ENCODE measurements at places on chromosomes 1 and 21.

- no peak for DNase-seq
Observed at GRCh38 chr1:54409156-54410142, 3.3 kb upstream of the SSBP3 start.

DNA sequence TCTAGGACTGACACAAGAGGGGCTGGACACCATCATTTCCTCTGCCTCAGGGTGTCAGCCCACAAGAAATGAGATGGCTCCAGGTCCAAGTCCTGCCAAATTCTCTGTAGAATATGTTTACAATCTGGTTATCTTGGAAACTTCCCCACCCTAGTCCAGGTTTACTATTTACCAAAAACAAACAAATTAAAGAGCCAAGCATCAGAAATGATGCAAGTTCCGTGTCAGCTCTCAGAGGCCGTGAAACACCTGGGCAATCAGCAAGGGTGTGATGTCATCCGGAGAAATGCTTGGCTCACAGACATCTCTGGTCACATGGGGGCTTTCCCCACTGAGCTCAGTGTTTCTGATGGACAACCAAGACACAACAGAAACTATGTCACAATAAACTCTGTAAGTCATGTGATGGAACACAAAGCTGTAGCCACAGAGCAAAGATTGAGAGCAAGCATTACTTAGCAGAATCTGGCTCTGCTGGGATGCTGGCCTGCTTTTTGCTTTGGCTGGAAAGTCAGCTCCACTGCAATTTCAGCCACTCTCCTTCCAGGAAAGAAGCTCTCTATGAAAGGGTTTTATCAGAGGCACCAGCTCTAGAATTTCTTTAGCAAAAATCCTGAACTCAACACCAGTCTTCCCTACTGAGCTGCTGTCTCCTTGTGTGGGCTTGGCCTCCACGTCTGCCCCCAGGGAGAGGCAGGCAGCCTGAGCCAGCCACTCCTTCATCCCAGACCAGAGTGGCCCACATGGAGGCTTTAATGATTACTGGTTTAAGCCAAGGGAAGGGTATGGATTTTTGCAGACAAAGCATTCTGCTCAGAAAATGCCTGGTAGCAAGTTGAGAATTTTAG, 55.9 kb downstream of the NENF start:
- no peak for DNase-seq

DNA sequence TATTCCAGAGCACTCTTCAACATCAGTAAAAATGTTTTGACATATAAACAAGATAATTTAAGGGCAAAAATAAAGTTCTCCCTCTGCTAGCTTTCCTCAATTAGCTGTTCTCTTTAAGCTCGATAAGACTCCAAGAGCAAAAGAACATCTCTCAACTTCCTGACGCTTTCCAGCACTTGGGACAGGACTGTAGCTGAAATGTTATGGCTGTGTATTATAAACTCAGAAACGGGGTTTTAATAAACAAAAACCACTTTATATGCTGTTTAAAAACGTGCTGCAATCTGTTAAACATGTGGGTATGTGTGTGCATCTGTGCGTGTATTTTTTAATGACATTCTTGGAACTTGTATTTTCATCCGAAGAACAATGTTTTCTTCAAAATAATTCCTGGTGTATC, 71.5 kb upstream of the RGS2 start:
- no peak for DNase-seq

DNA sequence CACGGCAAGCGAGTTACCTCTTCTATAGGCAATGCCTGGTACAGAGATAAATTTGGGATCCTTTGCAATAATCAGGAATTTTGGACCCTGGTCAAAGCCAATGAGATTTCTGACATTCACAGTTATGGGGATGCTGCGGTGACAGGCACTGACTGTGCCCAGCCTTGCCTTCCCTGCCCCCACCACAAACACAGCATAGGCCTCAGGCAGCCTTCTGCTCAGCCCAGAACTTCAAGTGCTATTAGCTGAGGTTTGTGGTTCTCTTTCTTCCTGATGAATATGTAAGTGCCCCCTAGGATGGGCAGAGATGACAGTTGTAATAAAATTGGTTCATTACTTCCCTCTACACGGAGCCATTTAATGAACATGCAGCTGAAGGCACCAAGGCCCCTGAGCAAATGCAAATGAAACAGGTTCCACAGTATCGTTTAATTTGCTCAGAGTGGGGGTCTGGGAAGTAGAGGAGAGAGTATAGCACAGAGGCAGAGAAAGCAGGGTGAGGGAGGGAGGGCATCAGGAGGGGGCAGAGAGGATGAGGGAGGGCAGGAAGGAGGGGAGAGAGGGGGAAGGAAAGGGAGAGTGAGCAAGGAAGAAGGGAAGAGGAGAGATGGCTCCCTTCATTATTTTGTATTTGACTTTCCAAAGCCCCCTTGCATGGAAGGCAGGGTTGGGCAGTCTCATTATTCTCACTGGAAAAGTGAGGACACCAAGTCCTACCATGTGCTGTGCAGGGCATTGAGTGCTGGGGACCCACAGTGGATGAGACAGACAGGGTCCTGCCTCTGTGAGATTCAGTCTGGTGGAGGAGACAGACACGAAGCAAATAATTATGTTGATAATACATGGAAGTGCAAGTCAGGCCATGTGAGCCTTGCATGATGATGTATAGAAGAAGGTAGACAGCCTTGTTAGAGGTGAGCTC, 513.0 kb downstream of the PTPRU start:
- no peak for DNase-seq

DNA sequence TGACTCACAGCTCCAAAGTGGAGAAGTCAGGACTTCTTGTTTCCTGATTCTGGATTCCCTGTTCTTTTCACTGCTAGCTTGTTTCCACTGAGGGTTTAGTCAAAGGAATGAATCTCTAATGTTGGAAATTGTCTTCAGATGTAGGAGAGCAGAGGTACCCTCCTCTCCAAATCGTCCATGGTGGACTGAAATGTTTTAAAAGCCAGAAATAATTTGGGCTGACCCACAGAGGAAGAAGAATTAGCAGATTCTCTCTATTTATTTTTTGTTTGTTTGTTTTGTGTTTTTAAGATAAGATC, 30.4 kb downstream of the GPA33 start:
- DNase-seq = no peak

- no peak for DNase-seq
Observed at GRCh38 chr1:12370333-12370975, 140.6 kb downstream of the VPS13D start.

DNA sequence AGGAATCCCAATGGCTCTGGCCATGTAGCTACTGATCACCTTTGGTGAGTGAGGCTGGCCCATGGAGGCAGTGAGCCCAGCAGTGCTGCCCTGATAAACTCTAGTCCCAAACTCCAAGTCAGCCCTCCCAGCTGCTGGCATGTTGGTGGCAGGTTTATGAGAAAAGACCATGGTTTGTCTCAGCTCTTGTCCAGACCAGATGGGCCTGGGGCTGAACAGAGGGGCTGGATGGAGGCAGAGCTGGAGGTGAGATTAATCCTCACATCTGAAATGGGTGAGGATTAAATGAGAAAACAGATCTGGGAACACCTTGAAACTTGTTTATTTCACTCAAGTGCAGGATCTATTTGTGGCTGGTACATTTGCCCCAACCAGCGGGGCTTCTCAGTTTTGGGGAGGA, 3.2 kb downstream of the TMEM269 start:
- no peak for DNase-seq

DNA sequence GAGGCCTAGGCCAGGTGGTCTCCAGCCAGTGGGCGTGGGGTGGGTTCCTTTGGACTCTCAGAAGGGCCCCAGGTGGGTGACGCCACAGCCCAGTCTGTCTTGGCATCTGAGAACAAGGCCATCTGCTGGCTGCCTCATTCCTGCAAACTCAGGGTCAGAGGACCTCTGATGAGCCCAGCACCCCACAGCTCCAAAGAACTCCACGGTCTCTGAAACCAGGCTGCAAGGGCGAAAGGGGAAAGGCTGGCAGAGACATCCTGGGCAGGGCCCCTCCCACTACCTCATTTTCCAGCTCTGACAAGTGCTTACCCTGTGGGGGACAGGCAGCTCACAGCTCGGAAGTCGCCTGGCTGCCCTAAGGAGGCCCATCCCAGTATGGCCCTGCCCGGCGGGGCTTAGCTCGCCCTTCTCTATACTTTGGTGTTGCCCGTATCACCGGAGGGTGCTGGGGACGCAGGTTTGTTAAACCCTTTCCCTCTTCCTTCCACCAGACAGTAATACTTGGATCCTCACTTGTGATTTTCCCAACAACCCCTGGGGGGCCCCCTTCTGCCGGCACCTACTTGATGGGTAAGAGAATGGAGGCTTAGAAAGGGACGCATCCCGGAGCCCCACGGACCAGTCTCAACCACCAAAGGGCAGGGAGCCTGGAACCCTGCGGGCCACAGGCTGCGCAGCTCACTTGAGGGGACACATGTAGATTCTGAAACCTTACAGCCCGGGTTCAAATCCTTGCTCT, 10.9 kb upstream of the EDN2 start:
- no peak for DNase-seq

DNA sequence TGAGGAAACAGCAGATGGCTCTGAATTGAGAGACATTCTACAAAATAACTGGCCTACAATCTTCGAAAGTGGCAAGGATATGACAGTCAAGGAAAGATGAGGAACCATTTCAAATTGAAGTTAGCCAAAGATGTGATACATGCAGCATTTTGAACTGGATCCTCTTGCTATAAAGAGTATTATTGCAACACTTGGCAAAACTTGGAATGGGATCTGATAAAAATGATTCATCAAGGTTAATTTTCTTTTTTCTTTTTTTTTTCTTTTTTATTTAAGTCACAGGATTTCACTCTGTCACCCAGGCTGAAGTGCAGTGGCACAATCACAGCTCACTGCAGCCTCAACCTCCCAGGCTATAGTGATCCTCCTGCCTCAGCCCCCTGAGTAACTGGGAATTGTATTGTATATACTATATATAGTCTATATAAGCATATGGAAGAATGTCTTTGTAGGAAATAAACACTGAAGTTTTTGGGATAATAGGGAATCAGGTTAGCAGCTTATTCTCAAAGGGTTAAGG, 49.8 kb upstream of the GJA8 start:
- no peak for DNase-seq

- no peak for DNase-seq
Observed at GRCh38 chr1:154334079-154335024, 9.0 kb downstream of the ATP8B2 start.

DNA sequence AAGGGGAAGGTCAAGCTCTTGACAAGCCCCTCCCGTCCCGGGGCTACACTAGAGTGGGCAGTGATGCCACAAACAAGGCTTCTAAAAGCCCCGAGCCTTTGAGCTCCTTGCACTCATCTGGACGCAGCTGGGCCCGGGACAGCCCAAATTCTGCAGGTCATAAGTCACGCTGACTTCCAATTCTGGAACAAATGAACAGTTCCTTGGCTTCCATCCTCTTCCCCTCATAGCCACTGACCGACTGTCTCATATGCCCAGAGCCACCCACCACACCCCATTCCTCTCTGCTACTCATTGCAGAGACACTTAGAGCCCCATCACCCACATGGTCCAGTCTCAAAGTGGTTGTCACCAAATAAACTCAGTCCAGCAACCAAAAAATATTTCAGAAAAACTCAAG, 32.8 kb upstream of the PRELP start:
- DNase-seq = no peak

DNA sequence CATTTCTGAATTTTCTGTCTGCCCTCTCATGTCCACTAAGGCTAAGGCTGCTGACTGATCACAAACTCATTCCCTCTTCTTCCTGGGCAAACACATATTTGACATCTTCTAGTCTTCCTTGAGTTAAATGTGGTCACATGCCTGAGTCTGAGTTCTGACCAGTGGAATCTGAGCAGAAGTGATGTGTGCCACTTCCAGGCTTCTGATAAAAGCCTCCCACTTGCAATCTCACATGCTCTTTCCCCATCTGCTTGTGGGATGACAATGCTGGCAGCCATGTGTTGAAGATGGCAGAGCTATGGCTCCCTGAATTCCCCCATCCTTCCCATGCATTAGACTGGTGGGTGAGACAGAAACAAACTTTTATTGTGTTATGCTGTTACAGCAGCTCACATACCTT, 149.9 kb upstream of the ZNF648 start:
- no peak for DNase-seq

- no peak for DNase-seq
Observed at GRCh38 chr1:225934711-225935110, 6.3 kb downstream of the LEFTY2 start.

GRCh38 chr1:226033582-226033981, 28.9 kb upstream of the H3-3A start:
- DNase-seq = no peak

GRCh38 chr1:231353086-231353485, 15.0 kb downstream of the SPRTN start:
- DNase-seq = no peak

DNA sequence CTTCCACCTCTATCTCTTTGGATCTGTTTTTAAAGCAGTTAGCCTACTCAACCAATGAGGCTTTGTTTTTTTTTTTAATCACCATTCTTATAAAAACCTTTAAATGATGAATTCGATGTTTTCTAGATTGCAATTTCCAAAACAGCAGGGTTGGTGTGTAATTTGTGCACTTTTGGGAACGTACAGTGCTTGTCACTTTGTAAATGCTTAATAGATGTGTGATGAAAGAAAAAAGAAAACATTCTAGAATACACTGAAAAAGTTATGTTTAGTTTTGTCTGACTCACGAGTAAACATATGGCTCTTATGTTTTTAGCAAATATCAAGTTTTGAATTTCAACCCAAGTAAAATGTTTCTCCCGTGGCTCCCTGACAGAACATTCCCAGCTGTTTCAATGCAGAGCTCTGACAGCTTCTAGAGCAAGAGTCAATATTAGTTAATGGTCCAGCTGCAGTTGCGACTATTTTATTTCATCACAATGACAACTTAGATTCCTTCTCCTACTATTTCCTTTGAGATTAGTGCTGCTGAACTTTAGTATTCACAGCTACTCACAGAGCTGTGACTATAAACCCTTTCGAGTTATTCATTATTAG, 362.5 kb upstream of the ADAMTS5 start:
- DNase-seq = no peak

GRCh38 chr21:19993268-19993667, 1004.9 kb upstream of the NCAM2 start:
- DNase-seq = no peak

- DNase-seq = no peak
Observed at GRCh38 chr1:75188892-75189291, 54.7 kb downstream of the LHX8 start.

DNA sequence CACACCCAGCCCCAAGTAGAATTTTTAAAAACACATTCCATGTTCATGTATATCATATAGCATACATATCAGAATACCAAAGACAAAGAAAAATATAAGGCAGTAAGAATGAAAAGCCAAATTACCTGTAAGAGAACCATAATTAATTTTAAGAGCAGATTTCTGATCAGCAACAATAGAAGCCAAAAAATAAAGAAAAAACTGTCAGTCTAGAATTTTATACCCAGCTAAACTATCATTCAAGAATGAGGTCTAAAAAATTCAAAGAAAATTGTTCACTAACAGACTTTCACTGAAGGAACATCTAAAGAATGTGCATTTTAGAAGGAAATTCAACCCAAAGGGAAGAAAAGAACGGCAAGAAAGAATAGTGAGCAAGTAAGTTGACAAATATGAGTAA, 10.6 kb upstream of the FUCA1 start:
- no peak for DNase-seq

DNA sequence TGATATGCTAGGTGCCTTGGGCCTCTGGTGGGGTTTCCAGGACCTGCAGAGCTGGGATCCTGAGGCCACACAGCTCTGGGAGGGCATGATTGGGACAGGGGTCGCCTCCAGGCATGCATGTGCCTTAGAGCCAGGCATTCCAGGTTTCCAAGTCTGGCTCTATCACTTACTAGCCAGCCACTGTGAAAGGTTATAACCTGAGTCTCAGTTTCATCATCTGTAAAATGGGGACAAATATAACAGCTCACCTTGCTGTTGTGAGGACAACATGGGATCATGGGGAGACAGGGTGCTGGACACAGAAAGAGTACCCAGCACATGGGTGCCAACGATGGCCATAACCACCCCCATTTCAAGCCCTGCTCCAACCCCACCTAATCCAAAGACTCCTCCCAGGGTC, 2.7 kb downstream of the CHI3L1 start:
- DNase-seq = no peak
